ENCODE measurements at places on chromosomes 7 and 10.

DNA sequence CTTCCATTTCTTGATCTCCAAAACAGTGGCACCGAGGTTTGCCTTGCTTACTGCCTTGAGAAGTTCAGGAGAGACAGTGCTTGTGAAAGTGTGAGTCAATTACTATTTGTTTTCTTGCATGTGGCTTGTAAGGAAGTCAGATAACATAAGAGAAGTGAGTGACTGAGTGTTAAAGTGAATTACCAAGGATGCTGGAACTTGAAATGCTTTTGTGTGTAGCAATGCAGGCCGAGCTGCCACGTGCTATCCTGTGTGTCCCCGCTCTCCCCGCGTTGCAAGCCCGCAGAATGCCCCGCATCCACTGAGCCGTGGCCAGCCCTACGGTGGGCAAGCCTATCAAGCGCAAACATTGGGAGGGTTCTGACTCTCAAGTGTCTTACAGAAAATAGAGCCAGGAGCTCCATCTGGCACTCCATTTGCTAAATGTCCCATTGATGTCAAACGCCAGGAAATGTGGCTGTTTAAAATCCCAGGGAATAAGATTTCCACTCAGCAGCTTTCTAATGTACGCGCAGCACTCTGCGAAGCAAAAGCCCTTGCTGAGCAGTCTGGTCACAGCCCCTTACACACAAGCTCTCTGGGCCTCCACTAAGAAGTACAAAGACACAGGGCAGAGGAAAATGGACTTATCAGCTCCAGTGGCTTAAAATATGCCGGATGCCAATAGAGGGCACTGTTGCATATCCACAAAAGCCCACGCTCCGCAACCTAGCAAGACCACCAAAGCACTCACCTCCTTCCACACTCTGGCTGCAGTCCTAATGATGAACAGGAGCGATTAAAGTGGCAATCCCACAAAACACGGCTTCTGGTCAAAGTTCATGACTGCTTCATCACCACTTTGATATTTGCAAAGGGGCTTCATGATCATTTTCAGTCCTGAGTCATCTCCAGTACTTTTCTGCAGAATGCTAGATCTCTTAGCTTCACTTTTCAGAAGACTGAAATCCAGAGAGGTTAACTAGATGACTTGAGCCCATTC, 158.0 kb upstream of the ITGB1 start:
- DNase-seq = no peak

- peak; percentile 80 for DNase-seq
Observed at GRCh38 chr10:48496831-48497779, 107.8 kb downstream of the ARHGAP22 start.

- no peak for DNase-seq
Observed at GRCh38 chr10:68423522-68423921, 16.4 kb upstream of the RUFY2 start.

GRCh38 chr7:22860784-22861482, 38.3 kb upstream of the TOMM7 start:
- no peak for DNase-seq

DNA sequence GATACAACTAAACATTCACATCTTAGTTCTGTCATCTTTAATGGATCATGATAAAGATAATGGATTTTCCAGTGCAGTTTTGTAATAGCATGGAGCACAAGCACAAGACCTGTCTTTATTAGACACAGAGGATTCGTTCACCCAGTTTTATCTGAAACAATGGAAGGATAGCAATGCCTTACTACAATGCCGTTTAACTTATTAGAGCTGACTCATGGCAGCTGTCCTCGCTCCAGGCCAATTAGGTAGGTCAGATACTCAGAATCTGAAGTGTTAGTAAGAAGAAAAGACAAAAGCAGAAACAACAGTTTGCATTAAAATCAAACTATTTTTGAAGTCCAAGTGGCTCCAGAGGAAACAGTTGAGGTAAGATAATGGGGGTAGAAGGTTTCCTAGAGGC, 12.8 kb downstream of the OR13A1 start:
- DNase-seq = no peak

DNA sequence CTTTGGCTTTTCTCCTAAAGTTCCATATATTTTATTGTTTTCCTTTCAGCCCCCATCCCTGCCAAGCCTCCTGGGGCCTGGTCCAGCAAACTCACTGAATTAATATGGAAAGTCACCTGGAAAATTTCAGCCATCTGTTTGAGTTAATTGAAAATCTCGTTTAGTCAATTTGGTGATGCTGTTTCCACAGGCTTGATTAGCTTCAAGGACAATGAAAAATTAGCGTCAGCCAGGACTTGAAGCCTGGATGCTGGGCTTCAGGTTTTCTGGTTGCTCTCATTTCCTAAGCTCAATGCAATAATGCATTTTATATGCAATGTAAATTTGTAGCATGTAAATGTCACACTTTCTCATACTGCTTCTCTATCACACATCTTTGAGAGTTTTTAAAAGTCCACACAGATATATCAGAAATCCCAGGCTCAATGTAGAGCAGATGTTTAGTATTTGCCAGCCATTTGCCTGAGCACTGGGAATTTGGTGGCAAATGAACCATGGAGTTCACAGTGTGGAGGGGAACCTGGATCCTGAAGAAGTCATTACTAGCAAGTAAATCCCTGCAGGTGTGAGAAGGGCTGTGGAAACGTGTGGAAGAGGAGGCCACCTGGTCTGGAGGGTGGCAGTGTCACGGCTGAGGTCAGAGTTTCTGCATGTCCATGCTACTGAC, 228.5 kb downstream of the PAXIP1 start:
- no peak for DNase-seq

DNA sequence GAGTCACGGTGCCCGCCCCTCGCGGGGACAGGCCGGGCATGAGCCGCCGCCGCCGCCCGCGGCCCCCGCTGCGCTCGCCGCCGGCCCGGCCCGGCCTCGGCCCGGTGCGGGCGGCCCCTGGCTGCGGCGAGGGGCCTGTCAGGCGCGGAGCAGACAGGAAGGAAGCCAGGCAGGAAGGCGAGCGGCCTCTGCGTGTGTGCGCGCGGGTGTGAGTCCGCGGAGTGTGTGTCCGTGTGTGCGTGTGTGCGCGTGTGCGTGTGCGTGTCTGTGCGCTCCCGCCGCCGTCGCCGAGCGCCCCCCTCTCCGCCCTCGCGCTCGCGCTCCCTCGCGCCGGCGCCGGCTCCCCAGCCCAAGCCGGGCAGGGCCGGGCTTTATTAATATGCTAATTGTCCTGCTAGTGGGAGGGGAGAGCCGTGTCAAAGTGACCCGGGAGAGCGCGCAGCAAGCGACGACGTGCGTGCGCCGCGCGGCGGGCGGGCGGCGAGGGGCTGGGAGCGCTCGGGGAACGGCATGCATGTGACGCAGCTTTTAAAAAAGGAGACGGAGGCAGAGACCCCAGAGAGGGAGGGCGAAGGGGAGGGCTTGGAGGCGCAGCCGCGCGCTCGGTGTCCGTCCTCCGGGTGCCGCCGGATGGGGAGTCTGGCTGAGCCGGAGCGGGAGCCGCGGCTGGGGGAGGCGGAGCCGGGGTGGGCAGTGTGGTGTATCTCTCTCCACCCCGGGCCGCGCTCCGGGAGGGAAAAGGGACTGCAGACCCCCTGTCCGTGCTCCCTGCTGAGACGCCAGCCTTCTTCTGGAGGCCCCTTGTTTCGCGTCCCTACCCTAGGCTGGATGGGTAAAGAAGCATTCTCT, at the start of gene LDB1:
LDB1 (minus strand) TSS at position 227 of the 849 bp plus-strand sequence. CDS start 258 bp downstream, outside the sequence.
- no peak for DNase-seq

GRCh38 chr7:37918526-37918925, 1.9 kb upstream of the SFRP4 start:
- DNase-seq = no peak

GRCh38 chr7:133398506-133398905, 145.6 kb downstream of the EXOC4 start:
- no peak for DNase-seq

- no peak for DNase-seq
Observed at GRCh38 chr7:138317044-138317596, 142.9 kb upstream of the TRIM24 start.

GRCh38 chr7:121560267-121560990, 164.3 kb upstream of the FAM3C start:
- DNase-seq = no peak

GRCh38 chr10:15504101-15504840, 133.2 kb upstream of the FAM171A1 start:
- no peak for DNase-seq

DNA sequence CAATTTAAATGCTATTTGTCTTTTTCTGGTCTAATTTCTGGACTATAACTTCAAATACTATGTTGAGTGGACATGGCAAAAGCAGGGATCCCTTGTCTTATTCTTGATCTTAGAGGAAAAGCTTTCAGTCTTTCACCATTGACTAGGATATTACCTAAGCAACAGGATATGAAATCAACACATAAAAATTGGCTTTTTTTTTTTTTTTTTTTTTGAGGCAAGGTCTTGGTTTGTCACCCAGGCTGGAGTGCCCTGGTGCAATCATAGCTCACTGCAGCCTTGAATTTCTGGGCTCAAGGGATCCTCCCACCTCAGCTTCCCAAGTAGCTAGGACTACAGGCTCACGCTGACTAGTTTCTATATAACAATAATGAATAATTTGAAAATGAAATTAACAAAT, 90.8 kb downstream of the JMJD1C start:
- no peak for DNase-seq

DNA sequence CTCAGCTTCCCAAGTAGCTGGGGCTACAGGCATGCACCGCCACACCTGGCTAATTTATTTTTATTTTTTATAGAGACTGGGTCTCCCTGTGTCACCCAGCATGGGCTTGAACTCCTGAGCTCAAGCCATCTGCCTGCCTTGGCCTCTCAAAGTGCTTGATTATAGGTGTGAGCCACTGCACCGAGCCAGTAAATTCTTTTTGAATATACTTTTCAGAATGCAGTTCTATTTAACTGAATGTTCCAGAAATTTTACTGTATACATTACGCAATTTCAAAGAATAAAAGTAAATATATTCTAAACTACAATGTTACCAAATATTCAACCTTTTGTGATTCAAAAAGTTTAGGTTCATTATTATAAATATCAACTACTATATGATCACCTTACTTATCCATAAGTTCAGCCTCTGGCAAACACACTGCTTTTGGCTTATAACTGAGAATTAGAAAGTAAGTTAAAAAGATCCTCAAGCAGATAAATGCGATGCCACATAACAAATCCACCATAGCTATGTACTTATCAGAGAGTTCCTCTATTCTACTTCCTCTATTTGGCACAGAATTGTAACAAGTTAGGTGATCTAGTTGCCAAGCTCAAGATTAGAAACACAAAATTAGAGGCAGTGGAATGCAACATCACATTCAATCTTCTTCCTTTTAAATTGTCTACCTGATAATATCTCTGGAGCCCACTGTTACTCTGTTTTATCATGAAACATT, 118.2 kb downstream of the ANK3 start:
- DNase-seq = no peak

DNA sequence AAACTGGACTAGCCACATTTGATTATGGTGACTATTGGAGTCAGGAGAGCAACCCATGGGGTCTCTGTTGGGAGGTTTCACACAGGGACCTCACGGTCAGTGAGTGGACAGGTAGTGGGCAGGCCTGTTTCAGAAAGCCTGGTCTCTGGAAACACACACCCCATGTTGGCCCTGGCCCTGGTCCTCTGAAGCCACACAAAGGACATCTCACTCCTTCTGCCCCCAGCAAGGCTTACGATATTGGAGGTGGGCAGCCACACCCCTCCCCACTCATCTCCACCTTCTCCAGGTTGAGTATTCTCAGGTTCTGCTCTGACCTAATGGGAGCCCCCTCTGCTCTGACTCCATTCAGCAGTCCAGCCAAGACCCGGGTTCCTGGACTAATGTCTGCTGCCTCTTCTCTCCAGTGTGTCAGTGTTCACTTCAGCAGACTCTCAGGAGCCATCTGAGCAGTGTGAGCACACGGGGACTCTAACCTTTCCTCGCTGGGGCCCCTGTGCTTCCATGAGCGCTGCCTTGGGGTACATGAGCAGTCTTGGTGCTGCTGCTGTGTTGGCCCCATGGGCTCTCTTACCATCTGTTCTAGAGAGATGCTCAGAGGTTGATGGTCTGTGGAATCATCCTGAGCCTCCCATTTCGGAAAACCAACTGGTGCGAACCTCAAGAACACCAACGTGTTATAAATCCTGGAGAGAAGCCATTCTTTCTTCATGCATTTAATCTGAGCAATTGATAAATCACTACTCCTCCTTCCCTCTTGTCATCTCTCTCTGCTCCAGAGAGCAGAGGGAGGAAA, 748.6 kb downstream of the GRID1 start:
- DNase-seq = no peak

GRCh38 chr10:16297642-16298041, 139.2 kb upstream of the PTER start:
- no peak for DNase-seq

DNA sequence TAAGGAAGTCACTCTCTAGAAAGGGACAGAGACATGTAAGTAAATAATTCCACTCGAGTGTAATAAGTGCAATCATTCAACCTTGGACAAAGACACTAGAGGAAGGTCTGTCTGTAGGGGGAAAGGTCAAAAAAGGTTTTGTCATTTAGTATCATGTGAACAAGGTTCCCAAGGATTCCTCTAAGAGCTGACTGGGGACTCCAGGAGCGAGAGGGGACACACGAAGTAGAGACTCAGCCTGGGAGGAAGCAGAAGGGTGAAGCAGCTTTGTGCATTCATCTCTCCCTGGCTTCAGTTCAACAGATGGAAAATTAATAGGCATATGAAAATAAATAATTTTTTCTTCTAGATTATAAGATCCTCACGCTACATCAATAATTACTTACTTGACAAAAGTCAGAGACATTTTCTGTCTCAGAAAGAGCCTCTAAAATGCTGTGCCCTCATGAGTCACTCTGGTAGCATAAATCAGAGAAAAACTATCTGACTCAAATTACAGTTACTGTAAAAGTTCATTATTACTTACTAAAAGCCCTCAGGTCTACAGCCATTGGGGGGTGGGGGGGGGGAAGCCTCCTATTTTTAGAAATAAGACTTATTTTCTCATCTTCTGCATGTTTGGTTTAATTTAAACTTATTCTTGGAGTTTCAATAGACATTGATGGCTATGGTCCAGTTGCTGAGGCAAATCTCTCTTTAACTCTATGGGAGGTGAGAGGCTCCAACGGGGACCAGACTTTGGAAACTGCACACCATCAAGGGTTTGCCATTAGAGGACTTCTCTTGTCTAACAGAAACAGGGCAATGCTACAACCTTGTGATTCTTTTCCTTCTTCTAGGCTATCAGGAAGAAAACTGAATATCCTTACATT, 275.1 kb upstream of the KLF14 start:
- DNase-seq = no peak

DNA sequence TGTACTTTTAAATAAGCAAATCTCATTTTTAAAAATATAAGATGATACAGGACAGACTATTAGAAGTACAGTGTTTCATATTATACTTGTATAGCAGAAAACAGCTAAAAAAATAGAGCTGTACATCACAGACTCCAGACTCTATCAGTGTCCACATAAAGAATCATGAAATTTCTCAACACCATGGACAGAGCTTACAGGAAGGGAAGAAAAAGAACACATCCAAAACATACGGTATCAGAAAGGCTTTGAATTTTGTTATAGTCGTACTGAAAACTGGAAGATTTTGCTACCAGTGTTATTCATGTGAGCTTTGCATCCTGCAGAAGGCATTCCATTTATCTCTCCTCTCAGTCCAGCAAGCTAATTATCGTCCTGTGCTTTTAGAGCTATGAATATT, 183.2 kb upstream of the PTPRZ1 start:
- DNase-seq = no peak
